ENCODE measurements at places on chromosomes 16 and 17.
A peak's percentile ranks its signal among the peaks of the same experiment; 100 is the strongest.

DNA sequence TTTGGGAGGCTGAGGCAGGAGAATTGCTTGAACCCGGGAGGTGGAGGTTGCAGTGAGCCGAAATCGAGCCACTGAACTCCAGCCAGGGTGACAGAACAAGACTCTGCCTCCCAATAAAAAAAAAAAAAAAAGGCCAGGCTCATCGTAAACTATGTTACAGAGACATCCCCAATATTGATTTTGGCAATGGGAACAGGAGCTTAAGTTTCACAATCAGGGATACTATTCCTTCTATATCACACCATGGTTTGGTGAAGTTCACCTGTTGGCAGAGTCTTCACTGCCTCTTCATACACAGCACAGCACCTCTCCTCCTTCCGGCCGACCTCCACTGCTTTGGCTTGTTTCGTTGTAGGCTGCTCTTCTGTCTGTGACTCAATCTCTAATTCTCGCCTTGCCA, 21.2 kb downstream of the UTP6 start:
- no peak for DNase-seq

DNA sequence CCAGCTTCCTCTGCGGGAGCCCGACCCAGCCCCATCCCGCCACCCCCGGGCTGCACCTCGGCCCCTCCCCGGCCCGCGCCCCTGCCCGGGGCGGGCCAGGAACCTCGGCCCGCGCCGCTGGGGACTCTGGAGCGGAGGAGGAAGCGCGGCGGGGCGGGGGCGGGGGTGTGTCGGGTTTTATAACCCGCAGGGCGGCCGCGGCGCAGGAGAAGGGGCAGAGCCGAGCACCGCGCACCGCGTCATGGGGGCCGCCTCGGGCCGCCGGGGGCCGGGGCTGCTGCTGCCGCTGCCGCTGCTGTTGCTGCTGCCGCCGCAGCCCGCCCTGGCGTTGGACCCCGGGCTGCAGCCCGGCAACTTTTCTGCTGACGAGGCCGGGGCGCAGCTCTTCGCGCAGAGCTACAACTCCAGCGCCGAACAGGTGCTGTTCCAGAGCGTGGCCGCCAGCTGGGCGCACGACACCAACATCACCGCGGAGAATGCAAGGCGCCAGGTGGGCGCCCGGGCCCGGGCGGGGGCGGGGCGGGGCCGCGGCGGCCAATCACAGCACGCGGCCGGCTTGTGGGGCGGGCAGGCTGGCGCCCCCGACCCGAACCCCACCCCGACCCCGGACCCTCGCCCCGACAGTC, at the start of gene ACE:
Gene ACE, plus strand, starts transcription at position 208 of the 626 bp plus-strand sequence. Its CDS starts 34 bp downstream, at position 242.
- no peak for DNase-seq

- no peak for DNase-seq
These were observed 28.7 kb downstream of the GSE1 start for GRCh38 chr16:85641776-85642176.

- no peak for DNase-seq
These were observed 5.5 kb upstream of the TM4SF5 start for GRCh38 chr17:4766201-4766600.

DNA sequence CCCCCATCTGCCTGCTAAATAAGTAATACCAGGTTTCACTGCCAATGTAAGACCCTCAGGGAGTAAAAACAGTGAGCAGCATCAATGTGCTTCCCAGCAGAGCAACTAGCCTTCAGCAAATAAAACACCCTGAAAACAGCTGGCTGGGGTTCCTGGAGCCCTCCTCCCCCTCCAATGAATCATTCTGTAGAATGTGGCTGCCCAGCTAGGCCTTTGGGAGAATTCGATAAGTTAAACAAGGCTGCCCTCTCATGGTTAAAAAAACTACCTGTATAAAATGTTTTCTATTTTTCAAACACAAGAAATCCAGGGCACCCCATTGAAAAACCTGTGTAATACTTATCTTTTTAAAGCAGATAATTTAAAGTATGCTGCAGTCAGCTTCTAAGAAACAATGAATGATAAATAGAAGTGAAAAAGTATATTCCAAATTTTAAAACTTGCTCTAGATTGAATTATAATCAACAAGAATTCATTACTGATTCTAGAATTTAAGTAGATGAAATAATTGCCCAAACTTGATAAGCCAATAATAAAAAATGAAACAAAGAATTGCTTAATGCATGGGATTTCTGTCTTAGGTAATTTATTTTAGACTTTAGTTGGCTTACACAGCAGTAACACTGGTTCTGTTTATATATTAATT, 9.4 kb upstream of the TOM1L1 start:
- peak; percentile 56 for DNase-seq

- DNase-seq, result no peak
These were observed 44.4 kb downstream of the CLEC19A start for GRCh38 chr16:19329932-19330331.

GRCh38 chr16:85699628-85700027, 10.9 kb upstream of the GINS2 start:
- no peak for DNase-seq

DNA sequence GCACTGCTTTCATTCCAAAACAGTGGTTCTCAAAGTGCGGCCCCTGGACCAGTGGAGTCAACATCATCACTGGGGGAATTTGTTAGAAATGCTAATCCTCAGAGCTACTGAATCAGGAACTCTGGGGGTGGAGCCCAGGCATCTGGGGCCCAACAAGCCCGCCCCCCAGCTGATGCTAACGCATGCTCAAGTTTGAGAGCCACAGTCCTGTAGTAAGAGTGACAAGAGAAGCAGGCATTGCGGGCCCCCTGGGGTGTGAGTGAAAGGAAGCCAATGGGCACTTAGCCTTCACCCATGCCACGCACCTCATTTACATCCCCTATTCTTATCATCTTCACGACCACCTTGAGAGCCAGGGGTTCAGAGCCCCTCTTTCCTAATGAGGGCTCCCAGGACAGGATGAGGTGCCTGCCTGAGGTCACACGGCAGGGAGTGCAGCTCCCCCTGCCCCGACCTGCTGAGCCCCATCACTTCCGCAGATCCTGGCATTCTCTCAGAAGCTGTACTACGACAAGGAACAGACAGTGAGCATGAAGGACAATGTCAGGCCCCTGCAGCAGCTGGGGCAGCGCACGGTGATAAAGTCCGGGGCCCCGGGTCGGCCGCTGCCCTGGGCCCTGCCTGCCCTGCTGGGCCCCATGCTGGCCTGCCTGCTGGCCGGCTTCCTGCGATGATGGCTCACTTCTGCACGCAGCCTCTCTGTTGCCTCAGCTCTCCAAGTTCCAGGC, 9.1 kb downstream of the CA4 start:
- no peak for DNase-seq

GRCh38 chr16:28196387-28196987, 15.3 kb downstream of the XPO6 start:
- DNase-seq, result no peak

DNA sequence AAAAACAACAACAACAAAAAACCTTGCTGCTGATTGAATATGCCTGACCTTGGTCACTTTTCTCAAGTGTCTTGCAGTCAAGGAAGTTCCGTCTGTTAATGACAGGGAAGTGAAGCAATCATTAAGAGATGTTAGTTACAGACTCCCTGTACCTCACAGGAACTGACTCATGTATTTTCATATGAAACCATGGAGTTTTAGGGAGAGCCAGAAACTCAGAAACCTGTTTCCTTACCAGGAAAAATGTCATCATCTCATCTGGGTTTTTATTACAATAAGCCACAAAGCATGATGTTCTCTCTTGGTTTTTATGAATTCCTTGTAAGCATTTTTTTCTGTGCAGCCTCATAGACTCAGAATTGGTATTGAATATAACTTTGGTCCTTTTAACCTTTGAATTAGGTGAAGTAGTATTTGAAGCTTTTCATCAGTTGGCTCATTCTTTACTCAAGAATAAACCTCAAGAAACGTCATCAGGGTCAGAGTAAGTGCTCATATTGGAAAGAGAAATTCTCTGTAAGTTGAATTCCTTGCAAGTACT, 10.3 kb downstream of the LYRM1 start:
- DNase-seq, result peak; percentile 47

DNA sequence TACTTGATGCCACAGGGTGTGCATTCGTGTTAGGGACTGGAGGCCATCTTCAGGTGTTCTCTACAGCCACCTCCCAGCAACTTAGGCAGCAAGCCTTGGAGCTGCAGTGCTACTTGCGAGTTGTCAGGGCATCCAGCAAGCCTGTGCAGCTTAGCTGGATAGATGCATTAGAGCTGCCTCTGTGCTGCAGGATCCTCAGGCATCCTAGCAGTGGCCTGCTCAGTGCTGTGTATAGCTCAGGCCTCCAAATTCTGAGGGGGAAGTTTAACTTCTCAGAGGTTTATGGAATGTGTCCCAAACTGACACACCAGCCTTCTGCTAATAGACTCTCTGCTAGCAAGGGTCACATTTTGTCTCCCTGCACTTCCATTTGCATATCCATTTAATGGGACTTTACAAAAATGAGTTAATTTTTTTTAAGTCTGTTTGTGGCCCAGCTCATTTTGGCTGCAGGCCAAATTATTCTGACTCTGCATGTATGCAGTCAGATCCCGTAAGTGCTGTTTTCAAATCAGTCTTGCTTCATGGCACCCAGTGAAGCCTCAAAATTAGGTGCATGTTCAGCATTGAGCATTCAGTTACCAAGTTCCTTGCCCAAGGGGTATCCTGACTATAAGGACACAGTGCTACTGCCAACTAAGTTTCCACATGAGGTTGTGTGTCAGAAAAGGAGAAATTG, 6.8 kb downstream of the GABARAPL2 start:
- no peak for DNase-seq

GRCh38 chr17:66222798-66223350, 6.3 kb downstream of the APOH start:
- DNase-seq, result no peak

- DNase-seq, result no peak
These were observed 212.3 kb upstream of the IRX5 start for GRCh38 chr16:54718376-54718775.

DNA sequence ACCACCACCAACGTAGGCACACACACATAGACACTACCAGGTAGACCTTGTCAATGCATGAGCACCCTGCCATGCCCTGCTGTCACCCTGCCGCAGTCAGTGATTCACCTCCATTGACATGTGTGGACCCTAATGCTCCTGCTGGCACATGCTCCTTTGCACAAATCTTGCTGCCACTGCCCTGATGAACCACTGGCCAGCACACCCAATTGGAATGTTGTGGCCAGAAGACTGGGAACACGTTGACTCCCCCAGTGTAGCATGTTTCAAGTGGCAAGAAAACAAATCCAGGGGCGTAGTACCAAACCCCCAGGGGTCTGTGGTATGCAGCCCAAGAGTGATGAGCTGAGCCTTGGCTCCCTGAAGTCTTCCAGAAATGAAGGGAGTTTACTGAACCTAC, 486.4 kb upstream of the KIF2B start:
- no peak for DNase-seq

DNA sequence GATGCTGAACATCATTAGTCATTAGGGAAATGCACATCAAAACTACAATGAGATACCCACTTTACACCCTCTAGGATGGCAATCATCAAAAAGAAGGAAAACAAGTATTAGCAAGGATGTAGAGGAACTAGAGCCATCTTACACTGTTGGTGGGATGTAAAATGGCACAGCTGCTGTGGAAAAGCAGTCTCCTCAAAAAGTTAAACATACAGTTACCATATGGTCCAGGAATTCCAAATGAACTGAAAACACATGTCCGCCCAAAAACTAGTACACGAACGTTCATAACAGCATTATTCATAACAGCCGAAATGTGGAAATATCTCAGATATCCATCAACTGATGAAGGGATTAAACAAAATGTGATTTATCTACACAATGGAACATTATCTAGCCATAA, 7.0 kb downstream of the FBF1 start:
- DNase-seq, result no peak

- no peak for DNase-seq
These were observed 33.6 kb downstream of the FTO start for GRCh38 chr16:53737552-53737951.

DNA sequence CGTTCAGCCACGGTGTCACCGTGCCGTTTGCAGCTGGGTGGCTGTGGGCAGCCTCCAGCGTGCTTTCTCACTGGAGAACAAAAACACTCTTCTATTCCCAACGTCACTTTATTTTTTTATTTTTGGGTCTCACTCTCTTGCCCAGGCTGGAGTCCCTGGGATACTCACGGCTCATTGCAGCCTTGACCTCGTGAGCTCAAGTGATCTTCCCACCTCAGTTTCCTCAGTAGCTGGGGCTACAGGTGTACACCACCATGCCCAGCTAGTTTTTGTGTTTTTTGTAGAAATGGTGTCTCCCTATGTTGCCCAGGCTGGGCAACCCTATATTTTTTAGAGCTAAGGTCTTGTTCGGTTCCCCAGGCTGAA, 34.4 kb upstream of the ZC3H18 start:
- no peak for DNase-seq

DNA sequence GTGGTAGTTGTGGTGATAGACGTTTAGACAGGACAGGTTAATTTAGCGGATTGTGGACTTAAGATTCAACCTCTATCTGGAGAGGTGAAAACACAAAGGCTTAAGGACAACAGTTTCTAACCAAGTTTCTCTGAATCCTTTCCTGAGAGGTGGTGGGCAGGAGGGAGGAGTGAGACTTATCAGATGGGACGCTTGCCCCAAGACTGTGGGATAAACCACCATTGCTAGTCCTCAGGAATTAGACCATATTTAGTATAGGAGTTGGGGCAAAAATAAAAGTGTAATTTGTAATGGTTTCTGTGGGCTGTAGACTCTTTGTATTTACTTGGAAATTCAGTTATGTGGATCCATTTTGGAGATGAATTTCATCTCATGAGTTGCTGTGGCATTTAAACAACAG, 6.6 kb downstream of the PDP2 start:
- no peak for DNase-seq

DNA sequence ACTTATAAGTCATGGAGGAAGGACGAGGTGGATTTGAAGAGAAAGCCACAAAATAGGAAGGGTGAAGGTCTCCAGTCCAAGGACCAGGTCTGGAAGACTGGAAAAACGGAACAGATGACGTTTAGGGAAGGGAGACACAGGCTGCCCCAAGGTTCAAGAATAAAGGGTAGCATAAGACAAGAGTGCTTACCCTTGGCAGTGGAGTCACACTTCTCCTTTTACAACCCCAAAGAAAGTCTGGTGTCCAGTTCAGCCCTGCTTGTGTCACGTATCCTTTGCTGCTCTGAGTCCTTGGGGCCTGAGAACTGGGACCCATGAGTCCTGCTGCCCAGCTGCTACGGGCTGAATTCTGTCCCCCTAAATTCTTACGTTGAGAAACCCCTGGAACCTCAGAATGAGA, 13.0 kb upstream of the GGA2 start:
- DNase-seq, result no peak

- DNase-seq, result no peak
These were observed 85.9 kb upstream of the TBX2 start for GRCh38 chr17:61313461-61314326.

DNA sequence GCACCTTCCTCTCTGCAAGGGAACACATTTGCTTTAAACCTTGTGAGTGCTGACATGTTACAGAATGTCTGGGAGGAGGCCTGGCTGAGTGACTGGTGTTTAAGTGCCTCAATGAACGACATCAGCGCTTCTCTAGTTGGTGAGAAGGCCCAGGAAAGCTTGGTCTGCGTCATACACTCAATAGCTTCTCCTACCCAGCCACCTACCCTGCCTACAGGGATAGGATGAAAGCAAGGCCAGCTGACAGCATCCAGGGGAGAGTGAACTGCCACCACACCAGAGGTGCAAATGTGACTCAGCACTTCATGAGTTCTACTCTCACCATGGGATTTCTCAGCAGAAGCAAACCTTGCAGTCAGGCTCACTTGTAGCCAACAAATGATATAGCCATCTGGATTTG, 31.7 kb upstream of the CFAP20 start:
- DNase-seq, result no peak

- no peak for DNase-seq
These were observed 39.0 kb downstream of the CYB5D2 start for GRCh38 chr17:4182043-4182442.

- DNase-seq, result no peak
These were observed 149.1 kb upstream of the CHMP6 start for GRCh38 chr17:80842456-80843013.

- no peak for DNase-seq
These were observed 538.0 kb downstream of the GRIN2A start for GRCh38 chr16:9644258-9644657.
